ENCODE measurements at places on chromosomes 16 and 17.
A peak's percentile ranks its signal among the peaks of the same experiment; 100 is the strongest.

DNA sequence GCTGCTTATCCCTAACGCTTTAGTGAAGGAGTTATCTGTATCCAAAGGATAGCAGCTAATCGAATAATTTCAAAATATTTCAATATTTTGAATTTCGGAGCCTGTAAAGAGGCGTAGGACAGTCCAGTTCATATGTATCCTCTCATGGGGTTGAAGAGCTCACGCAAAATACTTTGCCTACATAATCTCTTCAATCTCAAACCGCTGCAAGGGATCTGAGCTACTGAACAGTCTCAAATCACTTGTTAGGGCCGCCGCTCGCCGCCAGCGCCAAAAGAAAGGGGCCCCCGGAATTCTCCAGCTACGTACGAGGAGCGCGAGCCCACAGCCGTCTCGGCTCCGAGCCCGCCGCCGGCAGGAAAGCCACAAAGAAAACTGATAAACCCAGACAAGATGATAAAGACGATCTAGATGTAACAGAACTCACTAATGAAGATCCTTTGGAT lies 601 bp upstream of the RFWD3 start:
- no peak for DNase-seq
- peaks cover 12% of the 10 kb centered on the region for H3K36me3 ChIP-seq
- H3K4me1 ChIP-seq = peaks cover 8% of the 10 kb centered on the region
- peak overlapping the region; percentile 17 for H3K27ac ChIP-seq
- H3K27me3 ChIP-seq = no peaks in the 10 kb centered on the region

DNA sequence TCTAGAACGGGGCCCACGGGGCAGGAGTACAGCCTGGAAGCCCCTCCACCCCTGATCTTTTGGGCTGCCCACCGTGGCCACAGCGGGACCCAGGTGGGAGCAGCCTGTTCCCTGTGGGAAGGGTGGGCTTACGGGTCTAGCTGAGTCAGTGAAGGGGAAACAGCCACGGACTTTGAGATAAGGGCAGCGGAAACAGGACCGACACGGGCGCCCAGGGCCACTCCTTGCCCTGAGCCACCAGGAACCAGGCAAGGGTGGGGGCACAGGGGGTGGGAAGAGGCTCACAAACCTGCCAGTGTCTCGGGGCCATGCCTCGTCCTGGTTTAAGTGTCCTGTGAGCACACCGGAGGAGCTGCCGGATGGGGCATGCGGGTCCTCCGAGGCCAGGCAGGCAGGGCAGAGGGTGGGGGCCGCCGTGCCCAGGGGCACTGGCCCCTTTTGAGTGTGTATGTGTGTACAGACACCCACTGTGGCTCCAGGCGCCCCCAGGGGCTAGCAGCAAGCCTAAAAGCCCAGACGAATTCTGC lies 47.6 kb upstream of the PVALEF start:
- no peak overlapping the region for H3K4me3 ChIP-seq
- H3K36me3 ChIP-seq = no peaks in the 10 kb centered on the region
- DNase-seq = no peak
- no peaks in the 10 kb centered on the region for H3K4me1 ChIP-seq
- H3K27ac ChIP-seq = no peak overlapping the region

DNA sequence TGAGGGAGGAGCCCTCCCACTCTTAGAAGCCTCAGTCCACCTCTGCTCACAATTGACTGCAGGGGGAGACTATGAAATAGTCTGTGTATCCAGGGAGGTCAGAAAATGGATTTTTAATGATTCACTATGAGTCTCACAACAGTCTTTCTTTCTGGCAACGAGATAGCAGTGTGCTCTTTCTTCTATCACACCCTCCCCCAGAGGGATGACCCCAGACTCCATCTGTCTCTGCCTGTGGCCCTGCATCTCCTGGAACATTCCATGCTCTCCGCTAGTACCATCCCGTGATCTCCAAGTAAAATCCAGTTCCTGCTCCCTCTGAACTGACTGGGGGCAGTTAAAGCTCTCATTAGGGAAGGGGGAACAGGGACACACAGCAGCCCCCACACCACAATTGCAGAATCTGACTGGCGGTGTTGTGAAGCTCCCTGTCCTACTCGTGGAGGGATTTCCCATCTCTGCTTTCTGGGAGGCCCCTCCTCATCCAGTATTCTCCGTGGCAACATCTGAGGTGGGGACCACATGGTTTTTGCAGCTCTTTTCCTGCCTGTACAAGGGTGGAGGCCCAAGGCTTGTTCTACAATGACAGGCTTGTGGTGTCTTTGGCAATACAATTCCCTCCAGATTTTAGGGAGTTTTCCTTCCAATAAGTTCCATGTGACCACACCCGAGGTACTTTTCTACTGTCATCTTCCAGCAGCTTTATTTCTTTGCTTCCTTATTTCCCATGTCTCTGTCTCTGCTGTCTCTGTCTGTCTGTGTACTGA lies 19.4 kb downstream of the NATD1 start:
- no peaks in the 10 kb centered on the region for H3K4me1 ChIP-seq
- no peaks in the 10 kb centered on the region for H3K27me3 ChIP-seq
- no peak overlapping the region for H3K27ac ChIP-seq
- no peaks in the 10 kb centered on the region for H3K36me3 ChIP-seq
- no peak overlapping the region for H3K4me3 ChIP-seq

- peaks cover 9% of the 10 kb centered on the region for H3K4me1 ChIP-seq
- no peak for DNase-seq
Observed at GRCh38 chr17:76953946-76954345, 85.7 kb downstream of the MGAT5B start.

GRCh38 chr17:30443721-30444120 lies 33.5 kb upstream of the GOSR1 start:
- no peak overlapping the region for H3K27ac ChIP-seq
- H3K36me3 ChIP-seq = no peaks in the 10 kb centered on the region
- no peaks in the 10 kb centered on the region for H3K4me1 ChIP-seq

- no peak overlapping the region for H3K4me3 ChIP-seq
- H3K36me3 ChIP-seq = no peaks in the 10 kb centered on the region
- peaks cover 13% of the 10 kb centered on the region for H3K4me1 ChIP-seq
- no peaks in the 10 kb centered on the region for H3K27me3 ChIP-seq
- no peak overlapping the region for H3K27ac ChIP-seq
Observed at GRCh38 chr16:19123535-19124178, 9.9 kb downstream of the ITPRIPL2 start.

DNA sequence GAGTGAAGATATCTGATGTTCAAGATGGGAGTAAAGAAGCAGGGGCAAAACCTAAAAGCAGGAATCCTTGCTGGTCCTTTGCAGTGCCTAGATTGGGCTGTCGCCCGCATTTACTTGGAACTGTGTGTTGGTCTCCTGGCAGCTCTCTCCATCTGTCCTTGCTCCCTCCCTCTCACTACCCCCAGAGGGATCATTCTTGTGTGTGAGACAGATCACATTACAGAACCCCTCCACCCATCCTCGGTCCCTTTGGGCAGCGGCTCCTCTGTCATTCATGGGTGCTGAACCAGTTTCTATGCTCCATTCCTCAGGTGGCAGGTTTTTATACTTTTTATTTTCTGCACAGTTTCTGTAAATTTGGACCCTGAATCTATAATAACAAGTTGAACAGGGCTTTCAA lies 99.4 kb upstream of the MYOCD start:
- peaks cover 12% of the 10 kb centered on the region for H3K4me1 ChIP-seq
- no peaks in the 10 kb centered on the region for H3K36me3 ChIP-seq
- H3K27me3 ChIP-seq = no peaks in the 10 kb centered on the region

DNA sequence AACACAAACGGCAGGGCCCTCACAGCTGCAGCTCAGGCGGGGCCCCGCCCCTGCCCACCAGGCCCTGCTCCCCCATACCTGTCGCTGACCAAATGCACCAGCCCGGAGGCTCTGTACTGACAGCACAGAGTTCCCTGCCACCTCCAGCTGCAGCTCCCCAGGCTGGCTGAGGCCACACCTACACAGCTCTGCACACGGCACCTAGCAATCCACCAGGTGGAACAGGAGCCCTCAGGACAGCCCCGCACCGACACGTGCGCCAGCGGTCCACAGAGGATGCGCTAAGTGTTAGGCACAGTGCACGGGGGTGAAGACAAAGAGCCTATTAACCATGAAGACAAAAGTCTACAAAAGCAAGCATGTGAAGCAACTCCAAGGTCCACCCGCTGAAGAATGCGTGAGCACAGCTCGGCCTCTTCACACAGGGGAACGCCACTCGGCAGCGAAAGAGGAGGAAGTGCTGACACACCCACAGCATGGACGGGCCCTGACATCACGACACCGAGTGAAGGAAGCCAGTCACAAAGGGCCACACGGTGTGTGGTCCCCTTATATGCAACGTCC lies 5.4 kb downstream of the ZCCHC14 start:
- H3K4me3 ChIP-seq = peak overlapping the region; percentile 80
- peaks cover 88% of the 10 kb centered on the region for H3K4me1 ChIP-seq
- H3K36me3 ChIP-seq = no peaks in the 10 kb centered on the region
- DNase-seq = no peak
- no peak overlapping the region for H3K27ac ChIP-seq
- H3K27me3 ChIP-seq = no peaks in the 10 kb centered on the region

DNA sequence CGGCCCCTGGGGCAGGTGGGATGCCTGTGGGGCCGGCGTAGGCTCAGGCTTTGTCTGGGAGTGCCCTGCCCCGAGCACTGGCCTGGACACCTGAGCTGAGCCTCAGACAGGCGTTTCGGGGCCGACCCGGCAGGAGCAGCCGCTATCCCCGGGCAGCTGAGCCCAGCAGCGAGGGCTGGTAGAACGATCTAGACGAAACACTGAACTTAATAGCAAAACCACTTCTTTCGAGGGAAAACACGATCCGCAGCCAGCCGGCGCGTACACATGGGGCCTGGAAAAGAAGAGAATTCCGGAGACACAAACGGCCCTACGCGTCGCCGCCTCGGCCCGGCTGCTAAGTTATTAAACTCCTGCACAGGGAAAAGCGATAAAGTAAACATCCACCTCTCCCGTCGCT lies 22.0 kb upstream of the SSTR5 start:
- no peak overlapping the region for H3K4me3 ChIP-seq
- DNase-seq = no peak
- H3K36me3 ChIP-seq = no peaks in the 10 kb centered on the region

GRCh38 chr17:31490671-31491375 lies 99.3 kb downstream of the RAB11FIP4 start:
- no peaks in the 10 kb centered on the region for H3K27me3 ChIP-seq
- H3K27ac ChIP-seq = no peak overlapping the region
- H3K4me3 ChIP-seq = no peak overlapping the region
- no peak for DNase-seq
- no peaks in the 10 kb centered on the region for H3K36me3 ChIP-seq

GRCh38 chr17:28657756-28658155 lies 4.0 kb downstream of the SDF2 start:
- H3K4me1 ChIP-seq = peaks cover 15% of the 10 kb centered on the region
- no peaks in the 10 kb centered on the region for H3K27me3 ChIP-seq
- H3K36me3 ChIP-seq = peaks cover 24% of the 10 kb centered on the region
- DNase-seq = no peak
- no peak overlapping the region for H3K4me3 ChIP-seq
- no peak overlapping the region for H3K27ac ChIP-seq

- peaks cover 23% of the 10 kb centered on the region for H3K4me1 ChIP-seq
- no peak overlapping the region for H3K4me3 ChIP-seq
- no peaks in the 10 kb centered on the region for H3K36me3 ChIP-seq
- H3K27ac ChIP-seq = no peak overlapping the region
- H3K27me3 ChIP-seq = no peaks in the 10 kb centered on the region
Observed at GRCh38 chr17:45949755-45950320, 49.2 kb upstream of the STH start.

GRCh38 chr17:81339191-81339533 lies 44.1 kb upstream of the SLC38A10 start:
- peaks cover 50% of the 10 kb centered on the region for H3K4me1 ChIP-seq
- H3K27me3 ChIP-seq = no peaks in the 10 kb centered on the region
- H3K36me3 ChIP-seq = no peaks in the 10 kb centered on the region
- H3K27ac ChIP-seq = no peak overlapping the region
- no peak overlapping the region for H3K4me3 ChIP-seq

- no peaks in the 10 kb centered on the region for H3K27me3 ChIP-seq
- H3K27ac ChIP-seq = peak overlapping the region; percentile 87
- H3K36me3 ChIP-seq = no peaks in the 10 kb centered on the region
- H3K4me3 ChIP-seq = no peak overlapping the region
- DNase-seq = peak; percentile 86
Observed at GRCh38 chr17:35022536-35023063, 40.9 kb downstream of the RFFL start.

DNA sequence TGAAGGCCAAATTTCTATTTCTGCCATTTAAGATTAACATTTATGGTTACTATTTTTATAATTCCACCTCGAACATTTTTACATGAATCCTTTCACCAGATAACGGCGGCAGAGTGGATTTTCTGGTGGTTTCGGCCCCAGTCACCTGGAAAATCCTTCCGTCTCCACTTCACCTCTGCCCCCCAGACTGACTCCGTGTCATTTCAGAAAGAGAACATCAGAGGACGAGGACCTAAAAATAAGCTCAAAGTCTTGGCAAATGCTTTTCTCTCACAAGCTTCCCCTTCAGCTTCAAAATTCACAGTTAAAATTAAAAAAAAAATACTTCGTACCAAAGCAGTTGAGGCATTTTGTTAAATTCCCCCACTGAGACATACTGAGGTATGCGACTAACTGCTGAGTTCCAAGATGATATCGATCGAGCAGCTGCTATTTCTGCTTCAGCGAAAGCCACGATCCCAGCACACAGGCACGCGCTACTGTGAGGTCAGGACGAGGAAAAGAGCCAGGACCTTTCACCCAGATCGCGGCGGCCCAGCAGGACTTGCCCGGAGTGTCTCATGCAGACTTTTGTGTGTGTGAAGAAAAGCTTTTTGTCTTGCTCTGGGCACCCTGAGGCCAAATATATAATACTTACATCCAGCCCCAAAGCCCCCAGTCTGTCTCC lies 36.8 kb downstream of the ASPA start:
- no peaks in the 10 kb centered on the region for H3K27me3 ChIP-seq
- H3K4me1 ChIP-seq = peaks cover 17% of the 10 kb centered on the region

GRCh38 chr17:57902800-57903759 lies 52.1 kb downstream of the CUEDC1 start:
- H3K27me3 ChIP-seq = no peaks in the 10 kb centered on the region
- DNase-seq = peak; percentile 90
- no peak overlapping the region for H3K4me3 ChIP-seq
- H3K36me3 ChIP-seq = no peaks in the 10 kb centered on the region
- peaks cover 29% of the 10 kb centered on the region for H3K4me1 ChIP-seq
- peak overlapping the region; percentile 83 for H3K27ac ChIP-seq

DNA sequence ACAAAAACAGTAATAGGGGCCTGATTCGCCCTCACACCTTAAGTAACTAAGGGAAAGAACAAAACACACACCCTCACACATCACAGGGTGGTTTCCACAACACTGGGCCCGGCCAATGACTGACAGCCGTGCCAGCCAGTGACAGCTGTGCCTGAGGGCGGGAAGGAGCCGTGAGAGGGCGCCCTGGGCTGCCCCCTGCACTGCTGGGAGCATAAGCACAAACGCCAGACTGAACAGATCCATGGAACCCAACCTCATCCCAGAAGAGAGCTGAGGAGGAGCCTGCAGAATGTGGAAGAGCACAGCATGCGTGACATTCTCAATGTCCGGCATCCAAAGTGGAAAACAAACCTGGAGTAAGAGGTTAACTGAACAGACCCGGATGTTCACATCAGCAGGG lies 16.0 kb downstream of the CSNK1D start:
- no peak overlapping the region for H3K4me3 ChIP-seq
- no peak overlapping the region for H3K27ac ChIP-seq
- DNase-seq = no peak
- no peaks in the 10 kb centered on the region for H3K4me1 ChIP-seq

GRCh38 chr17:17822189-17822588 lies 14.6 kb downstream of the SREBF1 start:
- H3K36me3 ChIP-seq = peaks cover 1% of the 10 kb centered on the region
- no peak overlapping the region for H3K27ac ChIP-seq
- peak overlapping the region; percentile 71 for H3K4me3 ChIP-seq
- no peak for DNase-seq
